ENCODE measurements at places on chromosomes 11 and 22.

GRCh38 chr11:80327956-80328614, 887.3 kb upstream of the TENM4 start:
- DNase-seq, result no peak

GRCh38 chr11:125123947-125124617, 12.7 kb upstream of the TMEM218 start:
- no peak for DNase-seq

DNA sequence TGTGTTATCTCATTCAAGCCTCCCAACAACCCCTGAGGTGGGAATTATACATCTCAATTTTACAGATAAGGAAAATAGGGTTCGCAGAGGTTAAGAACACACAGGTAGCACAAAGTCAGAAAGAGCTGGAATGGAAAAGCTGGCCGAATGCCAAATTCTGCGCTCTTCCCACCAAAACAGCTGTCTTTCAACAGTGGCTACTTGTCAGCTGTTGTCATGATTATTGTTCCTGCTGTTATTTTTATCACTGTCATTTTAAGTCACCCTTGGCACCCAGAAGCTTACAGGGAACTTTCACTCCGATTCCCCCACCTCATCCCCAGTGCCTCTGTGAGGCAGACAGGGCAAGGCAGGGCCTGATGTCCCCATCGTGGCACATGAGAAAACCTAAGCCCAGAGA, 74.5 kb upstream of the CSNK2A3 start:
- DNase-seq, result no peak

GRCh38 chr22:39173787-39174497, 21.5 kb upstream of the CBX7 start:
- DNase-seq, result no peak

GRCh38 chr11:131670876-131671275, 300.5 kb downstream of the NTM start:
- DNase-seq, result no peak

DNA sequence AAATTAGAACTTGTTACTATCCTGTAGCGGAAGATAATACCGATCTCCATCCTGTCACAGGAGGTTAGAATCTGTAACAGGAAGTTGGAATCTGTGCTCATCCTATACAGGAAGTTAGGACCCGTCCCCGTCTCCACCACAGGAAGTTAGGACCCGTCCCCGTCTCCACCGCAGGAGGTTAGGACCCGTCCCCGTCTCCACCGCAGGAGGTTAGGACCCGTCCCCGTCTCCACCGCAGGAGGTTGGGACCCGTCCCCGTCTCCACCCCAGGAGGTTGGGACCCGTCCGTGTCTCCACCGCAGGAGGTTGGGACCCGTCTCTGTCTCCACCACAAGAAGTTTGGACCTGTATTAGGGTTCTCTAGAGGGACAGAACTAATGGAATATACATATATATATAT, 52.2 kb downstream of the FBLN1 start:
- no peak for DNase-seq

DNA sequence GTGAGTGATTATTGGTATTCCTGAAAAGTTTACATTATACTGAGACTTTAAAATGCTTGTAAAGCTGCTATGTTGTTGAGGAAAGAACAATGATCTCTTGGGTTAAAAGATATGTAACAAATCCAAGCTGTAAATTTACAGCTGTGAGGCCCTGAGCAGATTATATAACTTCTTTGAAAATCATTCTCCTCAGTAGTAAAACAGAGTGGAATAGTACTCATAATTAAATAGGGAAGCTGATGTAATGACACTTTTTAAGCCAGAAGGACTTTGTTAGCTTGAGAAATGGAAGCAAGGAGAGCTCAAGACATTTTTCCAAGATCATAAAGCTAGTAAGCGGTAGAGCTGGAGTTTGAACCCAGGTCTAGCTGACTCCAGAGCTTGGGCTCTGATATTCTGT, 363.9 kb downstream of the TMEM135 start:
- no peak for DNase-seq
